Activated naive CD4-positive, alpha-beta T cell treated with Interleukin-2 at 50 U/mL for 16 hours (primary cell): ENCODE measurements at places on chromosomes 5 and 9.
A peak's percentile ranks its signal among the peaks of the same experiment; 100 is the strongest.

- no peak for DNase-seq
Observed at GRCh38 chr5:113054899-113055298, 78.3 kb downstream of the DCP2 start.

- no peak for DNase-seq
Observed at GRCh38 chr9:110208031-110208430, at the start of gene C9orf152. Gene C9orf152, minus strand, starts transcription at chr9:110208159. Its CDS starts 580 bp downstream, at chr9:110207579.

DNA sequence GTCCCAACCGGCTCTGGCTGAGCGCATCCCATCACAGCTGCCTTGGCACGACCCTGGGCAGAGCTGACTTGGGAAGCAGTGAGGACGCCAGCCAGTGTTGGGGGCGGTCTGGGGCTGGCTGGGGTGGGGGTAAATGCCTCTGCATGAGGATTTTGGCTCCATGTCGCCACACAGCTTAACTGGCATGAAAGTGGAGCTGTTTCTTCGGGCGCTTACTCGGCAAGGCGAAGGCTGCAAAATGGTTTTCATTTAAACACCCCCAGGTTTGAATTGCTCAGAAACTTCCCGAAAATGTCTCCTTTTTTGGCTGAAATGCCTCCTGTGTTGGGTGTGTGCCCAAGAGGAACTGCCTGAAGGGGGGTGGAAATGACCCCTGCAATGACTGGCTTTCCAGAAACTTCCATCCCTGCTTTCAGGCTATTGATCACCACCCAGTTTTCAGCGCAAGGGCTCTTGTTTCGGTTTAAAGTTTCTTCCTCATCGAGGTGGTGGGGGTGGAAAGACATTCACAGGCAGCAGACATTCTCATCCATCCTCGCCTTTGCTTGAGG is 38.3 kb downstream of the PTGES start:
- DNase-seq = no peak

DNA sequence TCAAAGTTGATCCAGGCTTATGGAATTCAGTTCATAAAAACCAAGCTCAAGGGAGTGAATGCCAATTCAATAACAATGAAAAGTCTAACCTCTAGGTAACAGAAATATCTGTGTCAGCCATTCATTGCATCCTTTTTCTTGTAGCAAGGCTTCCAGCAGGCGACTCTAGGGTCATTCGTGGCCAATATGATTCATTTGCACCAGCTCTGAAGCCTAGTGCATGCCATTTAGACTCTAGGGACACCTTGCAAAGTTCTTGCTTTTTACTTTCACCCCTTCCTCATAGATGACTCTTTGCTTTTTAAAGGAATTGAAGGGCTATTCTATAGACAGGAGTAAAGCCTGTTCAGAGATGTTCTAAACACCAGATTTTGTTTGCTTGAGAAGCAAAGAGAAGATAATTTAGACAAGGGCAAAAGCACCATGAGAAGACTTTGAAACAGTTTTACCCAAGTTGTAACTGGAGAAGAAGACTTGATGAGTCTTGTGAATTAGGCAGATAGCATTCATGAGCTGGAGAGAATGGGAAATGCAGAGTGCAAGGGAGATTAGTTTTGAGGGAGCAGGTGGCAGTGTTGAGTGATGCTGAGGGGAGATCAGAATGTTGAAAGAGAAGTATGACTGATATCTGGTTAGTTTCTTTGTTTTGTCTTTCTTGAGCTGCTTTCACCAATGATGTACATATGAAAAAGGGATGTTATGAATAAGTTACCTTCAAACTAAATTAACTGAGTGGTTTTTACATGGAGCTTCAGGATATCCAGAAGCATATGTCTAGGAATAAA is 94.5 kb downstream of the F2RL2 start:
- DNase-seq = no peak

GRCh38 chr5:127392762-127393161 is 102.2 kb downstream of the MEGF10 start:
- no peak for DNase-seq

DNA sequence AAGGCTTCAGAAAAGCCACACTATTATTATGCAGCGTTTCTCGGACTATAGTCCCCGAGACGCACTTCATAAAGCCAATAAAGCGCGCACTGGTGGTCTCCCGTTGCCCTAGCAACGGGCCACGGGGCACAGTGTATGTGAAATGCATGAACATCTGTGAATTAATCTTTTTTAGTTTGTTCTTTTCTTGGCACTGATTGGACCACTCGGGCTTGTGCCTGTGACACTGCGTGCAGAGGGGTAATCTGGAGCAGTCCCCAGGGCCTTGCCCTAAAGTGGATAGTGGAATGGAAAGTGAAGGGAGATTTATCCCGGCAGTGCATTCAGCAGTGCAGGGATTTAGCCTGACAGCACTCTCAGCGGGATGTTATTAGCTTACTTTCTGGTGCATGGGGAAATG is 92.1 kb downstream of the TLE4 start:
- no peak for DNase-seq

DNA sequence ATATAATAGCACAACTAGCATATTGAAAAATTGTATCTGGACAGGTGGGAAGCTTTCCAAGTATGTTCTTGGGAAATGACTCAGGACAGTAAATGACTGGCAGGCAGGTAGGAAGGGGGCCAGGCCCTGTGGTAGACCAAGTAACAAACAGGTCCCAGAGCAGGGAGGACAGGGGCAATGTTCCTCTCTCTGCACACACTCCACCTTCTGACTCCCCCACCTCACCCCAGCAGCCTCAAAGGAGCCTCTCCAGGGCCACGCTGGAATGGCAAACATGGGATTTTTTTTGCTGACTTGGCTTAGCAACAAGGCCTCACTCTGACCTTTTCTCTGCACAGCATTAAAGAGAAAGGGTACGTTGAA is 31.1 kb upstream of the IQGAP2 start:
- no peak for DNase-seq

DNA sequence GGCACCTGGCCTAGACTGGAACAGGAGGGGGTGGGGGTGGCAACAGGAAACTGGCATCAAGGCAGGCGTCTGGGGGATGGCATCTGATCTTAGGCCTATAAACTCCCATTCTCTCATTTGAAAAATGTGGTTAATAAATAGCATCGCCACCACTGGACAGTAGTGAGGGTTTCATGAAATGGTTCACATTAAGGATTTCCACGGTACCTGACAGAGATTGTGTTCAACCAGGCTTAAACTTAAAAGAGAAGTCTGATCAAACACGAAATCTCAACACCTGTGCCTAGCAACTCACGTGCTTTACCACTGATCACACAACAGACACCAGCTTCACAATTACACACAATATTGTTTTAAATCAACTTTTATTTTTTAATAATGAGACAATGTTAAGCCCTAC is 3.0 kb downstream of the DENND1A start:
- DNase-seq = no peak

DNA sequence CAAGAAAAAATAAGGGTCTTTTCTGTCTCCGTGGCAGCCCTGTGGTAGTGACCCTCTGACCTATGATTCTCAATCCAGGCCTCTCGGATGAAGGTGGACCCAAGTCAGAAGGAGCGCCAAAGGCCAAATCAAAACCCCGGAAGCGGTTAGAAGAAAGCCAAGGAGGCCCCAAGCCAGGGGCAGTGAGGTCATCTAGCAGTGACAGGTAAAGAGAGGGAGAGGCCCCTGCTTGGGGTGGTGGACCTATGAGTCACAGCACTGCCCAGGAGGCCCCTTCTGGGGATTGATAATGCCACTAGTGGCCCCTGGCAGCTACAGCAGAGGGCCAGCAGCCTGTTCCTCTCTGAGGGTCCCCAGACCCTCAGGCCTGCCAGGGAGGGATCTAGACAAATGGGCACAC is 6.4 kb upstream of the SLC2A8 start:
- DNase-seq = no peak

DNA sequence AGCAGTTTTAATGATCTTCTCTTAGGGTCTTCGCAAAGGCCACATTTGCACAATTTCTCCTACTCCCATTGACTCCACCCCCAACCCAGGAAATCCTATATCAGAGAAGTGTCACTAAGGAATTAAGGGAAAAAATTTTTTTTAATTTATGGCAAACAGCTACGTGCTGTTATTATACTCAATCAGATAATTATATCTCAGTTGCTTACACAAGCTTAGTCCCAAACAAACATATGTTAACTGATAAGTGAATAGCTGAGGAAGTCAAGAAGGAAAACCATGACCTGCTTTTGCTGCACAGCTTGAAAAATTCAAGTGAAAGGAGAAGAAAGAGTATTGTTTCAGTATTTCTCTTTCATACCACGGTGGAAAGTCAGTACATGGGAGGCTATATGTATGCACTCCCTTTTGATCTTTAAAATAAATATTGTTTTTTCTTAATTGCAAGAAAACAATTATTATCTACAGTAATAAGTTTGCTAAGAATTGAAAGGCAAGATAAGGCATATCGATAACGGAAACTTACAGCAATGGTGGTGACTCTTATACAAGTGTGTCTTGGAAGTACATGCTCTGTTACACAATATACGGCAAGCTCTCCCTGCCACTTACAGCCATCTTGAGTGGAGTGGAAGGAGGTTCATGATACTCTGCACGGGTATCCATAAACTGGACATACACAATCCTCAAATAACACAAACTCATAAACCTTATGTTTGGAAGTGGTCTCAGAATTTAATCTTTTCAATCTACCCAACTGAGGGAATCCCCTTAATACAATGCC is 167.9 kb upstream of the FREM1 start:
- DNase-seq = no peak

- DNase-seq = no peak
Observed at GRCh38 chr9:81414836-81415235, 274.5 kb downstream of the TLE1 start.

- DNase-seq = no peak
Observed at GRCh38 chr5:72363166-72363802, 43.1 kb downstream of the PTCD2 start.

- DNase-seq = no peak
Observed at GRCh38 chr5:82154776-82155175, 123.4 kb downstream of the RPS23 start.

DNA sequence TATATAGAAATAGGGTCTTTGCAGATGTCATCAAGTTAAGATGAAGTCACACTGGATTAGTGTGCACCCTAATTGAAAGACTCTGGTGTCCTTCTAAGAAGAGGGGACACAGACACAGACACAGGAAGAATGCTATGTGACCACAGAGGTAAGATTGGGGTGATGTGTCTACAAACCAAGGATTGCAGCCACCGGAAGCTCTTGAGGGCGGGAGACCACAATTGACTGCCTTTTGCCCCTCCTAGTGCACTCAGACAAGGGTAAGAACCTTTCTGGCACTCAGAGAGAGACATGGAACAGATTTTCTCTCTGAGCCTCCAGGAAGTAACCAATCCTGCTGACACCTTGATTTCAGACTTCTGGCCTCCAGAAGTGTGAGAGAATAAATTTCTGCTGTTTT is 51.2 kb upstream of the ARAP3 start:
- no peak for DNase-seq

- DNase-seq = no peak
Observed at GRCh38 chr5:38417658-38418017, 138.8 kb downstream of the LIFR start.

GRCh38 chr5:6937677-6938076 is 224.4 kb downstream of the TENT4A start:
- DNase-seq = no peak

DNA sequence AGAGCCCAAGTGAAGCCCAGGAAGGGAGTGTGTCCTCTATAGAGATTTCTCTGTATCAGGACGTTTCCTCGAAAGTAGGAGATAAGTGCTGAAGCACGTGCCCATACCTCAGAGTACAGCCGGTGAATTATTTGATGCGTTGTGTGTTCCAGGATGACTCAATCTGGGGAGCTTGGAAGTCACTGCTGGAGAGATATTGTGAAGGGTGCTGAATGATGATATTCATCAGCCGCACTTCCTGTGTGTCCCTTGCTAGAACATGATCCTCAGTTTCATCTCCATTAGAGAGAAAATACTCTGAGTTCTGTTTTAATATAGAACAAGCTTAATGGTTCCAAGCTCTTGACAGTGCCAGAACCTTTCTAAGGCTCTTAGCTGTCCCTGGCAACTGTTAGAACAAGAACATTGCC is 402.3 kb upstream of the ADAMTSL1 start:
- DNase-seq = no peak

DNA sequence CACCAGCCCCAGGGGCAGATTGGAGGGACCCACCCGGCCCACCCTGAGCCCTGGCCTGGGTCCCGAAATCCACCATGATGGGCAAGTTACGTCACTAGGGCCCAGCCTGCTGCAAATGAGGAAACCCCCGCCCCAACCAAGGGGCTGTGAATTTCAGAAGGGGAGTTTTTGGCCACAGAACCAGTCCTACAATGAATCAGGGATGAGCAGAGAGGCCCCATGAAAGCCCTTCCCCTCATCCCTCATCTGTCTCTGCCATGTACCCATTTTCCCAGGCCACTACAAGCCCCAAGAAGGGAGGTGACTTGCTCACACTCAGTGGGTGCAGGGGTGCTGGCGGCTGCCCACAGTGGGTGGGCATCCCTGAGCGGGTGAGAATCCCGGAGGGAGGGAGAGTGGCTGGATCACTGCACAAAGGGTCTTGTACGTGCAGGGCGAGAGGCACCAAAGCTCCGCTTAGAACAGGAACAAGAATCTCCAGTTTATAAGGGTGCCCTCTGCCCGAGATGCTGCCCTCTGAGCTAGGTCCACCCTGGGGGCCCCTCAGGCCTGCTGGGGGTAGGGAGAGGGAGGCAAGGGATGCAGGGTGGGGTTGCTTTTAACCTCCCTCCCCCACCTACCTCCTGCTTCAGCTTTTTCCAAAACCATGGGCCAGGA is 10.4 kb upstream of the TCF7 start:
- DNase-seq = peak; percentile 59

GRCh38 chr5:13249854-13250253 is 694.6 kb downstream of the DNAH5 start:
- DNase-seq = no peak

DNA sequence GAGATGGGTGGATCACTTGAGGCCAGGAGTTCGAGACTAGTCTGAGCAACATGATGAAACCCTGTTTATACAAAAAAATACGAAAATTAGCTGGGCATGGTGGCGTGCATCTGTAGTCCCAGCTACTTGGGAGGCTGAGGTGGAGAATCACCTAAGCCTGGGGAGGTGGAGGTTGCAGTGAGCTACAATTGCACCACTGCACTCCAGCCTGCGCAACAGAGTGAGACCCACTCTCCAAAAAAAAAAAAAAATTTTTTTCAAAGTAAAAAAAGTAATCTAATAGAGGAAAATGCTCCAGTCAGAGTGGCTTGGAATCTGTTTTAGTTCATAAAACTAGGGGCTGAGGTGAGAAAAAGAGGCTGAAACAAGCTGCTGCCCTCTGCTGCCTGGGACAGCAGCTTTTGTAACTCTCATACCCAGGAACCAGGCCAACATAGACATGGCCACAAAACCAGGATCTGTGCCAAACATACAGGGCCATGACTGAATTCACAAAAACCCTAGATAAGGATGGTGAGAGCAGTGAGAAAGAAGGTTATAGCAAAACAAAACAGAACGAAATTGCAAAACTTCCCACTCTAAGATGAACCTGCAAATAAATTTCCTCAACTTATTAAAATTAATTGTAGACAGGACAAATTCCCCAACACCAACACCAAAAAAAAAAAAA is 13.1 kb upstream of the DCAF12 start:
- no peak for DNase-seq

GRCh38 chr5:93461756-93462155 is 119.3 kb downstream of the NR2F1-AS1 start:
- no peak for DNase-seq
